IMR-90 (cell line): ENCODE measurements at places on chromosomes 5 and 9. TPM values are rescaled to one million over a fixed set of nuclear protein-coding genes. Genes with fewer than 3 reads are reported as not detected.
A peak's percentile ranks its signal among the peaks of the same experiment; 100 is the strongest.

GRCh38 chr9:128162215-128163026 lies 2.4 kb downstream of the BBLN start:
- DNase-seq: no peak

DNA sequence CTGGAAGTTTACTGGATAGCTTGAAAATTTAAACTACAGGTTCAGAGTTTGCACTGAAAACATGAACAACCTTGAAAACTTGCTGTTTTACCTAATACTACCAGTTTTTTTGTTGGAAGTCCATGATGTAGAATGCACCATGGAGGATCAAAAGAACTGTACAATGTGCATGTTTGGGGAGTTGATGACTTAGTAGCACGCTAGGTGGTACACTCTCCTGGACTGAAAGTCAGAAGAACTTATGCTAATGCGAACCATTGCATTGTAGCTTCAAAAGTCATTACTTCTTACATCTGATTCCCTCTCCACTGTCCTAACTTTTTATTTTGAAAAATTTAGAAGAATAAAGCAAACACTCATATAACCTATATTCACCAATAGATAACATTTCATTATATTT lies 211.0 kb downstream of the OSTF1 start:
- DNase-seq: no peak

- DNase-seq: peak; percentile 61
Observed at GRCh38 chr9:14221558-14221957, 92.4 kb downstream of the NFIB start.

DNA sequence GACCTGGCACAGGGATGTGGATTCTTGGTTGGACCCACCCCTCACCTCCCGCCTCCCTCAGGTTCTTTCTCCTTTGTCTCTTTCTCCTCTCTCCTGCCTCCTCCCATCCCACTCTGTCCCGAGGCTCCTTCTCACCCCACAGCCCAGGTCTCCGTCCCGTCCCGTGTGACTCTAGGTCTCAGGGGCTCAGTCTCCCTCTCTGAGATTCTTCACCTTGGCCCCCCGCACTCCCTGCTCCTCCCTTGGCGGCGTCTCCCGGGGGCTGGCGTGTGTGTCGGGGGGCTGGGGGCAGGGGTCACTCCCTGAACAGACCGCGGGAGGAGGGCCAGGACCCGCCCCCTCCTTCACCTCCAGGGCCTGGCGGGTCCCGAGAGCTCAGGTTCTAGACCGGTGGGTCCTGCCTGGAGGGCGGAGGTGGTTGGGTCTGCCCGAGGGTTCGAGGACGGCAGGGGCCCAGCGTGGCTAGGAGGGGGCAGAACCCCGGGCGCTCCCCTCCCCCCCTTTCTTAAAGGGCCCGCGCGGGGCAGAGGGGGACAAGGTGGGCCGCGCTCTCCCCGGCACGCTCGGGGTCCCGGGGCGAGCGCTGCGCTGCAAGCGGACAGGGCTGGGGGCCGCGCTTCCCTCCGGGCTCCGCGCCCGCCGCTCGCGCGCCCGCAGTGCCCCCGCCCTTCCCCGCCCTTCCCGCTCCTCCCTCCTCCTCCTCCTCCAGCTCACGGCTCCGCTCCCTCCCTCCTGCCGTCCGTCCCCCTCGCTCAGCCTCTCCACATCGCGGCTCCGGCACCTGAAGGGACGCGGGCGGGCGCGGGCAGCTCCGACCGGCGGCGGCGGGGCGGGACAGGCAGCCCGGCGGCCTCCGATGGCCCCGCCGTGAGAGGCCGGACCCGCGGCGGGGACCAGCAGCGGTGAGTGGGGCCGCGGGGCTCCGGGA lies at the start of gene PSD2:
TSS of gene PSD2 (plus strand) at position 735 of the 928 bp plus-strand sequence. CDS start 13,633 bp downstream, outside the sequence.
- no peak for DNase-seq

- DNase-seq: no peak
Observed at GRCh38 chr5:157451806-157452205, 8.2 kb upstream of the NIPAL4 start.

GRCh38 chr5:96859375-96859774 lies 16.9 kb upstream of the ERAP2 start:
- no peak for DNase-seq

- DNase-seq: peak; percentile 48
Observed at GRCh38 chr9:131289301-131290035, at the start of gene PLPP7. Gene PLPP7 (plus strand): TSS chr9:131289723. CDS start chr9:131289998, 275 bp downstream.

- no peak for DNase-seq
Observed at GRCh38 chr9:129459547-129460322, 161.2 kb downstream of the C9orf50 start.

DNA sequence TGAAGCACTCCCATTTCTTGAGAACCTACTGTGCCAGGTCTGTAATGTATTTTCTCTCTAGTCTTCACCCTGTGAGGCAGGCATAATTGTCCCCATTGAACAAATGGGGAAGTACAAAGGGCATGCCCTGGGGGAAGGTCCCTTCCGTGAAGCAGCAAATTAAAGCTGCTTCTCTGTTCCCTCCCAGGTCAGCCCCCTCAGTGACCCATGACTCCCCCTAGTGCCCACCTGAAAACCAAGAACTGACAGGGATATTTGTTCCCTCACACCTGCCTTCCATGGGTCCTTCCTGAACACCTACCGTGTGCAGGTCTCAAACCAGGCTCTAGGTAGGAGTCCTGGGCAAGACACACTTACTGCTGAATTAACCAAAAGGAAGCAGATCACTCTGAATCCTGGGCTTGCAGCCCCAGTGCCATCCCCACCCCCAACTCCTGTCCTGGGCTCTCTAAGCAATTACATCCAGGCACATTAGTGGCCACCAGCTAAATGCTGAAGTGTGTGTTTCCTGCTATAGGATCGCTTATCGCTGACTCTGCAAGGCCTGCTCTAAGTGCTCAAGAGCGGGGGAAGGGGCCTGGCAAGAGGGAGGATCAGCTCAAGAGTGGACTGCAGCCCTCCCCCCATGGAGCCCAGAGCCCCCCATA lies 254.8 kb downstream of the CDK5RAP2 start:
- DNase-seq: no peak

GRCh38 chr5:126695091-126695490 lies 81.8 kb upstream of the LMNB1 start:
- no peak for DNase-seq

GRCh38 chr5:111385970-111386831 lies 126.1 kb downstream of the STARD4 start:
- DNase-seq: no peak

- peak; percentile 25 for DNase-seq
Observed at GRCh38 chr9:121206516-121207370, 5.1 kb upstream of the RAB14 start.

DNA sequence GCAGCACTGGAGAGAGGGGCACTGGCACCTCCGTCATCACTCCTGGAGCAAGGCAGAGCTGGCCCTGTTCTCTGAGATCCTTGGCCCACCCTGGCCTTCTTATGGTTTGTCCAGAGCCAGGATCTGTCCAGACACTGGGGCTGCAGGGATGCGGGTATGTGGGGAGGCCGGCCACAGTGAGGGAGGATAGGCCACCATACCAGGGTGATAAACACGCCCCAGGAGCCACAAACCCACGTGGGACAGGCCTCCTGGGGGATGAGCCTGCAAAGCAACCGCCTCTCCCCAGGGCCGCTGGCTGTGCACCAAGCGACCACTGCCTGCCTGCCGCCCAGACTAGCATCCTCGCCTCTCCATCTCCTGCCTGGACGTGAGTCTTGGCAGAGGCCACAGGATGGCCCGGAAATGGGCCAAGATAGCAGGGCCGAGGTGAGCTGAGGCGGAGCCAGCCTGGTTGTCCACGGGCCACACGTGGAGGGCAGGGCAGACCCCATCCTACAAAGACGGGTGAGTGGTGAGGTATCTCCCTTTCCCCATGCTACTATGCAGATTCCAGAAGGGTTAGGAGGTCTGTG lies 4.5 kb downstream of the OBP2A start:
- no peak for DNase-seq

DNA sequence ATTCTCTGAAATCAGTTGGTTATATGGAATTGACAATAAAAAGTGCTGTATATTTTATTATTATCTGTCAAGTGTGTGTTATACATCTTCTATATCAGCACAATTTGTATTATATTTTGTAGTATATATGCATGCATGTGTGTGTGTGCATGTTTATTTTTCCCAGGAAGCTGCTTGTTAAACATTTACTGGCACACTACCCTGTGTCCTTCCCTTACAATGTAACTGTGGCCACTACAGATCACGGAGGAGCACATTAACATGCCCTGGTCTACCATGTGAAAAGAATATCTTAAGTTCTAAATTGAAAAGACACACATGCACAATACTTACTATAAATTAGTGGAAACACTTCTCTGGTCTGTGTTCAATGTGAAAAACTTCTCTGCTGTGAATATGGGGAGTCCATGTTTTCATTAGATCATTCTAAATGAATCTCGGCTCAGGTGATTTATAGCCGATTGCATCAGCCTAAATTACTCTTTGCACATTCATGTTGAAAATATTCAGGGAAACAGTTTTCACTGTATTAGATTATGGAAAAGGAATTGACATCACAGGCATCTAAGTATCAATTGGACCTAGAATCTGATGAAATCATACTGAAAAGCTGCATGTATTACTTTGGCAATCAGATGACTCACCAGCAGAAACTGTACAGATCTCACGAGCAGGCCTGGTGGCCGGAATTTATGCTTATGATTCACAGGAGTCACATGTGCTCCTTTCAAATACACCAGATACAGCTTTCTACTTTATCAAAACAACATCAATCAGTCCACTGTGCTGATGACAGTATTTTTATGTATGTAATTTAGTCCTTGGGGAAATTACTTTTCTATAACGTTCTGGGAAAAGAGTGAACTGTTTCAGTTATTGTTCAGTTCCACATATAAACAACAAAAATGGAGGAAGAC lies 39.4 kb downstream of the LURAP1L start:
- DNase-seq: peak; percentile 100

Gene PCDHGB3
- total RNA-seq: 5.9 and 6.7 TPM in 2 replicates

- no peak for DNase-seq
Observed at GRCh38 chr5:167819406-167819805, 472.0 kb upstream of the WWC1 start.

DNA sequence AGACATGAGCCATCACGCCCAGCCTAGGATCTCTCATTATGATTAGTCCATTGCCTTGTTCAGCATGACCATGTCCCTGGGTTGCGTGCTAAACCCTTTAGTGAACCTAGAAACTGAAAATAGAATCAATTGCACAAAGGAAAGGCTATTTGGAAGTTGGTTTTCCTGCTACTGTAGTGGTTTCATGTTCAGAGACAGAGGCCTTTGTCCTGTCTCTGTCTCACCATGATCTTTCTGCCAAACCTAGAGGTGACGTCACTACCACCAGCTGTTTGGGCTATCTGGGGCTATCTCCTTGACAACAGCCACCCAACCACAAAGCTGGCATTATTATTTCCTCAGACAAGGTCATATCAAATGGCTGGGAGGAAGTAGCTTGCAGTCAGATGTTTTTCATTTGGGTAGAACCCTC lies 4.0 kb upstream of the CDK5RAP2 start:
- peak; percentile 93 for DNase-seq

Gene SLC24A2
- not detected in 2 replicates for total RNA-seq

GRCh38 chr9:15485836-15486666 lies 24.7 kb downstream of the PSIP1 start:
- DNase-seq: peak; percentile 54

GRCh38 chr9:119289740-119290433 lies 79.3 kb downstream of the BRINP1 start:
- DNase-seq: no peak

- DNase-seq: no peak
Observed at GRCh38 chr5:154778534-154778933, 23.4 kb downstream of the LARP1 start.

GRCh38 chr9:136720898-136721338 lies 8.5 kb downstream of the DIPK1B start:
- no peak for DNase-seq

DNA sequence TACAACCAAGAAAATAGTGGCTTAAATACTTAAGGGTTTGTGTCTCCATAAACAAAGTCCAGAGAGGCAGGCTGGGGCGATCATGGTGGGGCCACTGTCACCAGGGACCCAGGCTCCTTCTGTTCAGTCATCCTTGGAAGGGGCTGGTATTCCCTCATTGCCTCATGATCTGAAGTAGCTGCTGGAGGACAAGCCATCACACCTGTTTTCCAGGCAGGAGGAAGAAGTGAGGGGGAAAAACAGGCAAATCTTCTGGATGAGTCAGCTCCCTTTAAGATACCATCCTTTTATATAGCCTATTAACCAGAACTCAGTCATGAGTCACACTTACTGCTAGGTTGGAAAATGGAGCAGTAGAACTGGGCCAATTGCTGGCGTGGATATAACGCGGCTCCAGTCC lies 92.3 kb downstream of the DAP start:
- peak; percentile 23 for DNase-seq

Gene FSD1L
- 2.9 and 5.0 TPM in 2 replicates for total RNA-seq

DNA sequence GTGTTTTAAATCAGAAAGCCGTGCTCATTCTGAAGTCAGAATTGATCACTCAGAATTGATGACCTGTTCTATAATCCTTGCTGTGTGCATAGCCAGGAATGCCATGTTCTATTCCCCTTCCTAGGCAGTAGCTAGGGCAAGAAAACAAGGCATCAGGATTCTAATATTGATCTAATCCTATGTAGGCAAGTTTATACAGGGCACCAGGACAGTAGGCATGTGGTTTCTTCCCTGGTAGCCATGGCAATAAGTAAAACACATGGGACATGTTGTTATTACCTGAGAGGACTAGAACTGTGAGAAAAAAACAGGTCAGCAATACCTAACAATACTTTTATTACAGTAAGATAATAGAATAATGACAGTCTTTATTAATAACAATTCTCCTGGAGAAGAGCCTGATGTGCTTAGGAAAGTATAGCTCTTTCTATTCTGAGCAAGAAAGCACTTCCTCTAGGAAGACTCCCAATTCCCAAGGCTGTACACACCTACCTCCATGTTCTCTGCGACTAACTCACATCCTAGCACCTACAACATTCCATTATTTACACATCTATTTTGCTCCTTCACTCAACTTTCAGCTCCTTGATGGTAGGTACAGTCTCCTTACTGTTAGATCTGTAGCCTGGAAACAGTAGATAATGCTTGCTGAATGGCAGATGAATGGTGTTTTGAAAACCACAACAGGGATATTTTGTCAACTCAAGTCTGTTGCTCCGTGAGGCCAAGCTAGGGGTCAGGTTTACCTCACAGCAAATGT lies 70.8 kb downstream of the STX17 start:
- DNase-seq: no peak

Gene TAF11L4
- total RNA-seq: not detected in 2 replicates

Gene FAM200C
- total RNA-seq: 6.3 and 6.7 TPM in 2 replicates

- DNase-seq: no peak
Observed at GRCh38 chr5:122997294-122997693, 39.2 kb downstream of the PPIC start.

- no peak for DNase-seq
Observed at GRCh38 chr5:35502206-35502605, 115.5 kb upstream of the SPEF2 start.

- DNase-seq: no peak
Observed at GRCh38 chr9:116447934-116448333, 239.2 kb upstream of the TRIM32 start.

- DNase-seq: no peak
Observed at GRCh38 chr5:53172630-53173029, 63.1 kb upstream of the MOCS2 start.

DNA sequence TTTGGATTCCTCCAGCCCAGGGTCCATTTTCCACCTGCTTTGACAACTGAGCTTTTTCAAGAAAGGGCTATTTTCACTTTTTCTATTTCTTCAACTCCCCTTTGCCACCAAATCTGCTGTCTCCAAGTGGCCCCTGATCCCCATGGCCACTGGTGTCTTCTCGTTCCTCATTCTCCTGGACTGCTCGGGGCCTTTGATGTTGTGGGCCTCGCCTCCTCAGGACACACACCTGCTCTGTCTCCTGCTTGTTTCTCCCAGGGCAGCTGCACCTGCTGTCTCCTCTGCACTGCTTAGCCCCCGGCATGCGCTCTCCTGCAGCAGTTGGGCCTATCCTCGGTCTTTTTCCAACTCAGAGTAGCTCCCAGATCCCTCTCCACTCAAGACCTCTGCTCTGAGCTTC lies 16.3 kb upstream of the NANS start:
- DNase-seq: no peak
